ENCODE measurements at places on chromosomes 7 and 10. TPM values are rescaled to one million over a fixed set of nuclear protein-coding genes. Genes with fewer than 3 reads are reported as not detected.
A peak's percentile ranks its signal among the peaks of the same experiment; 100 is the strongest.

- peaks cover 9% of the 10 kb centered on the region for H3K4me1 ChIP-seq
- H3K27me3 ChIP-seq: no peaks in the 10 kb centered on the region
- H3K27ac ChIP-seq: no peak overlapping the region
- no peak overlapping the region for H3K4me3 ChIP-seq
- no peaks in the 10 kb centered on the region for H3K36me3 ChIP-seq
- DNase-seq: no peak
These were observed 814 bp upstream of the GPAM start for GRCh38 chr10:112184379-112184778.

DNA sequence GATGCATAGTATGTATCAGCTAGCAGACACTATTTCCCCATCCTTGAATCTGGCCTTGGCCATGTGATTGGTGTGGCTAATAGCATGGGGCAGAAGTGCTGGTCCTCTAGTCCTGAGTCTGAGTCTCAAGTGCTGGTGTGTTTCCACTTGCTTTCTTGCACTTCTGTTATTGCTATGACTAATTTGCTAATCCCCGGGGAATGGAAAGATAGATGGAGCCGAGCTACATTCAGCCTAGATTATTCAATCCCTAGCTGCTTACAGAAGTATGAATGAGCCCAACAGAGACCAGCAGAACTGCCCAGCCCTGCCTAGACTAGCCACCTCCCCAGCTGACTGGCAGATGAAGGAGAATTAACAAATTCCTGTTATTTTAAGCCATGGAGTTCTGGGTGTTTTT, 53.2 kb upstream of the SYPL1 start:
- no peaks in the 10 kb centered on the region for H3K4me1 ChIP-seq
- no peak overlapping the region for H3K27ac ChIP-seq
- no peak for DNase-seq
- no peak overlapping the region for H3K4me3 ChIP-seq

GRCh38 chr10:131788386-131788785, 112.4 kb upstream of the PPP2R2D start:
- no peaks in the 10 kb centered on the region for H3K4me1 ChIP-seq
- no peak overlapping the region for H3K4me3 ChIP-seq
- no peaks in the 10 kb centered on the region for H3K36me3 ChIP-seq
- no peak overlapping the region for H3K27ac ChIP-seq
- no peak for DNase-seq
- no peaks in the 10 kb centered on the region for H3K27me3 ChIP-seq

DNA sequence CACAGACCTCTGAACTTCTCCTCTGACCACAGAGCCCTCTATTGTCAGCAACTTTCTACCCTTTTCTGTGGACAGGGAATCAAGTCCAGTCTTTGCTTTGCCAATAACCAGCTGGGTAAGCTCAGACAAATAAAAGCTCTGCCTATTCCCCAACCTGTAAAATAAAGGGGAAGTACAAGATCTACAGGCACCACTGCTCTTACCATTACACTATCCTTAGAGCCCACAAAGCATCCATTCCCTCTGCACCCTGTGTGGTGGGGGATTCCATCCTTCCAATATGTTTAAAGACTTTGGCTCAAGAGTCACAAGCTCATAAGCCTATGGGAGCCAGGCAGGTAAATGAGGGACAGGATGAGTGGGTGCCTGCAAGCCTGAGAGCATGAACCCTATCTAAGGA, 88.2 kb downstream of the PARD3 start:
- no peaks in the 10 kb centered on the region for H3K36me3 ChIP-seq

- no peak for DNase-seq
- peaks cover 8% of the 10 kb centered on the region for H3K4me1 ChIP-seq
- H3K4me3 ChIP-seq: no peak overlapping the region
- no peaks in the 10 kb centered on the region for H3K27me3 ChIP-seq
- H3K36me3 ChIP-seq: peaks cover 21% of the 10 kb centered on the region
These were observed 210.2 kb downstream of the MLLT10 start for GRCh38 chr10:21744223-21744622.

DNA sequence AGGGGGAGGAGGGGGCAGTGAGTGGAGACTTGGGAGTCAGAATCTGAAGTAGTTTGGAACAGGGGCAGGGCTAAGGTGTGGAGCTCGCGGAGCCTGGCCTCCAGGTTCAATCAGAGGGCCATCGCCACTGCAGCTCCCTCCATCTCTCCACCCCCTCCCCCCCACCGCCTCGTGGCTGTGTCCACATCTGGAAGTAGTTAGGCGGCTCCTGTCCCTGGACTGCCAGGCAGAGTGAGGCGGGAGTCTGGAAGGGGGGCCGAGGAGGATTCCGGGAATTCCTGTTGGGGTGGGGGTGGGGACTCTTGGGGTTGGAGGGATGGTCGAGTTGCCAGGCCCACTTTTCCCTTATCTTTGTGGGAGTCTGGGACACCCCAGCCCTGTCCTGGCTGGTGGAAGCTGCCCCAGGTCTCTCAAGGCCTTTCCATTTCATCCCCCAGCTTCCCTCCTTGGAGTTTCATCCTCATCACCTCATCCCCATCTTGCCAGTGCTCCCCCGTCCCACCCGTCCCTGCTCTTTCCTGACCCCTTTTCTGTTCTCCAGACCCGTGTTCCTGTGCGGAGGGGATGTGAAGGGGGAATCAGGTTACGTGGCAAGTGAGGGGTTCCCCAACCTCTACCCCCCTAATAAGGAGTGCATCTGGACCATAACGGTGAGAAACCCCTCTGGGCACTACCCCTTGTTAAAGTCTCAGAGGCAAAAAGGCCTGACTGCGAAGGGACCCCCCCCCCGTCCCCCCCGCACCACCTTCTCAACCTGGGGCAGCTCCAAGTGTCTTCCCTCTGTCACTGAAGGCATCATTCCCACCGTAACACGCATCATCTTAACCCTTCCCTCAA, 944 bp downstream of the PCOLCE start:
- DNase-seq: no peak
- H3K36me3 ChIP-seq: no peaks in the 10 kb centered on the region
- H3K27ac ChIP-seq: peak overlapping the region; percentile 26
- peaks cover 27% of the 10 kb centered on the region for H3K27me3 ChIP-seq
- peak overlapping the region; percentile 54 for H3K4me3 ChIP-seq
- peaks cover 31% of the 10 kb centered on the region for H3K4me1 ChIP-seq

DNA sequence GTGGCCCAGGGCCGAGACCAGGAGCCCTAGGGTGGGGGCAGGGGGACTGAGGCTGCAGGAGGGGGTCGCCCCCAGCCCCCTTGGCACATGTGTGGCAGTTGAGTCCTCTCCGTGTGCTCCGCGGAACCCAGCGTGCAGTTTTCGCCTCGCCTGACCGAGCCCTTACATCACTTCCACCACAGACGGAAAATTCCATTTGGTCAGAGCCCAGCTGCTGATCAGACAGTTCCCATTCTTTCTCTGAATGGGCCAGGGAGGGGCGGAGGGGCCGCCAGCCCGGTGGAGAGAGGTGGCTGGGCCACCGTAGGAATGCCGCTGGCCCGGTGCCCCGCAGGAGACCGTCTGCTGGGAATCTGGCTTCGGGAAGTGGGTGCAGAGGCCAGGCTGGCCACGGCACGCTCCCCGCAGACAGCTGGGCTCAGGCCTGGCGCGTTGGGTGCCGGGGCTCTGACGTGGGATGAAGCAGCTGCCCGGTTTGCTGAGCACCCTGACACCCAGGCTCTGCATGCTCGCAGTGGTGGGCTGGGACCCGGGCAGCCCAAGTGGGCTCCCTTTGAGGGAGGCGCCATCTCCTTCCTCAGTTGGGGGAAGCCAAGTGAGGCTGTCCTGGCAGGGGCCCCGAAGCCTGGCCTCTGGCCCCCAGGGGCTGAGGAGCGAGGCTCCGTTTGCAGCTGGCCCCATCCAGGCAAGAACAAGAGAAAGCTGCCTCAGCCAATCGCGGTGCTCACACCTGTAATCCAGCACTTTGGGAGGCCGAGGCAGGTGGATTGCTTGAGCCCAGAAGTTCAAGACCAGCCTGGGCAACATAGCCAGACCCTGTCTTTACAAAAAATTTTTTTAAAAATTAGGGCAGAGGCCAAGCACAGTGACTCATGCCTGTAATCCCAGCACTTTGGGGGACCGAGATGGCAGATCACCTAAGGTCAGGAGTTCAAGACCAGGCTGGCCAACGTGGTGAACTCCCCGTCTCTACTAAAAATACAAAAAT, 9.9 kb downstream of the TTYH3 start:
- no peaks in the 10 kb centered on the region for H3K36me3 ChIP-seq
- DNase-seq: no peak
- peak overlapping the region; percentile 70 for H3K27ac ChIP-seq
- H3K4me1 ChIP-seq: peaks cover 62% of the 10 kb centered on the region

DNA sequence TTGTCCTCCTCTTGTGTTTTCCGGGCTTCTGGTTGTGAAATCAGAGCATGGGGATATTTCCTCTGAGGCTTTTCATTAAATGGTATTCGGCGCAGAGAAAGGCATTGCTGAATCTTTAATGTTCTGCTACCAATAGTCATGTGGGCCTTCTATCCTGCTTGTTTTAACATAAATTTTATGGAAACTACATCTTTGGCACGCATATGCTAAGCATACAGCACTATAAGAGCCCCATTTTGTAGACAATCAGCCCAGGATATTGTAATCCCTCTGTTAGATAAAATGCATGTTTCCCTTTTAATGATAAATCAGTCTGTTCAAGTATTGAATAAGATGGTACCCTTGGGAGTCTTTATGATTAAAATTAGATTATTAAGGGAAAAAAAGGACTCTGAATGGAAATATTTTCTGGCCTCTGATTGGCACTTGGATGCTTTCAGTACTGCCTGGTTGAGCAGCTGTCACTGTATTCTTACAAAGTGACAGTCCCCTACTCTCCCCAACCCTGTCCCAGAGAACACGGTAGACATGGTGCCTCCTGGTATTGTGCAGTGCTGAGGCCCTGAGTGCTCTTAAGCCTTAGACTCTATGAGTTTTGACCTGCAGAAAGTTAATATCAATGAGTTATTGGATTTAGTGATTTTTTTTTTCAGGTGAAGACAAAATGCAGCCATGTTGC, 256.3 kb downstream of the POU6F2 start:
- H3K27ac ChIP-seq: no peak overlapping the region
- H3K4me1 ChIP-seq: no peaks in the 10 kb centered on the region
- no peaks in the 10 kb centered on the region for H3K27me3 ChIP-seq
- no peak for DNase-seq
- H3K36me3 ChIP-seq: no peaks in the 10 kb centered on the region
- no peak overlapping the region for H3K4me3 ChIP-seq

- no peaks in the 10 kb centered on the region for H3K4me1 ChIP-seq
- H3K4me3 ChIP-seq: no peak overlapping the region
- no peaks in the 10 kb centered on the region for H3K36me3 ChIP-seq
- no peak for DNase-seq
These were observed 675.6 kb downstream of the MAGI2 start for GRCh38 chr7:78777829-78778228.

DNA sequence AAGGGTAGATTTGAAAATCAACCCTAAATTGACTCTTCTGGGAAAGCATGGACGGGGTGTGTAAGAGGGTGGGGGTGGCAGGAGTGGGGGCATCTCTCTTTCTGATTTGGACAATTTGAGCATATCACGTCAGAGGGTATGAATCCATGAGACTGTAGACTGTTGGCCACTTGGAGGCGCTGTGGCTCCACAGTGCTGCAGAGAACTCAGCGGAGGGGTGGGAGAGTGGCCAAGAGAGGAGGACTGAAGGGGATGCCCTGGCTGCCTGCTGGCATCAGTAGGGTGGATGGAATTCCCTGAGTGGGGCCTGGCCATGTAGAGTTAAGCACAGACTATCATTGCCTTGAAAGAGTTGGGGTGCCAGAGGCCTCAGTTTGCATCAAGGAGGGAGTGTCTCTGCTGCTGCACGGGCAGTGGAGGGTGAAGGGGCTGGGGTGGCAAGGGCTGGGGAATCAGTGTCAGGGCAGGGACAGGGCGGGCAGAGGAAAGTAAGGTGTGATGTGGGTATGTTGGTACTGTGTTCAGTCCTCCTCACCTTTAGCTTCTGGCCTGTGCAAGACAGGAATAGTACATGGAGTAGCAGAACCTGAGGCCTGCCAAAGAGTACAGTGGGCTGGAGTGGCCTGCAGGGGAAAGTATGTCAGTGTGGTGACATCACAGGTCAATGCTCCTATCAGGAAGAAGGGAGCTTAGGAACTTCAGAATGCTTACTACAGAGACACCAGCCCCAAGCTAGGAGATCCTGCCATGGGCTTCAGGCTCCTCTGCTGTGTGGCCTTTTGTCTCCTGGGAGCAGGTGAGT, 133.5 kb upstream of the PRSS58 start:
- H3K4me1 ChIP-seq: peaks cover 74% of the 10 kb centered on the region
- peak; percentile 78 for DNase-seq
- H3K36me3 ChIP-seq: no peaks in the 10 kb centered on the region
- no peaks in the 10 kb centered on the region for H3K27me3 ChIP-seq
- peak overlapping the region; percentile 19 for H3K4me3 ChIP-seq

DNA sequence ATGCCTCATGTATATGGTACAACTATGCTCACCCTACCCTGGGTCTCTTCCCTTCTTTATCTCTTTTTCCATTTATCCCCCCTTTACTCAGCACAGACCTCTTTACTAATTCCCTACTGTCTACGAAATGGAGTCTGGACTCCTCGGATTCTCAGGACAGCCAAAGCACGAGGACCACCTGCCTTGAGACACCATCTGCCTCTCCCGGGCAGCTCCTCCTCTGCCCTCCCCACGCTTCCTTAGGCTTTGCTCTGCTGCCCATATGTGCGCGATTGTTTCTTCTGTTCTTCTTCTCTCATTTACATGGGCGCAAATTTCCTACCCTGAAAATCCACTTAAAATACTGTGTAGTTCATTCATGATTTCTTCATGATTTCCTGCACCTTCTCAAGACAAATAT, 62.7 kb upstream of the STK17A start:
- no peaks in the 10 kb centered on the region for H3K4me1 ChIP-seq
- H3K27me3 ChIP-seq: peaks cover 2% of the 10 kb centered on the region
- H3K36me3 ChIP-seq: no peaks in the 10 kb centered on the region
- DNase-seq: no peak
- H3K4me3 ChIP-seq: no peak overlapping the region
- no peak overlapping the region for H3K27ac ChIP-seq

DNA sequence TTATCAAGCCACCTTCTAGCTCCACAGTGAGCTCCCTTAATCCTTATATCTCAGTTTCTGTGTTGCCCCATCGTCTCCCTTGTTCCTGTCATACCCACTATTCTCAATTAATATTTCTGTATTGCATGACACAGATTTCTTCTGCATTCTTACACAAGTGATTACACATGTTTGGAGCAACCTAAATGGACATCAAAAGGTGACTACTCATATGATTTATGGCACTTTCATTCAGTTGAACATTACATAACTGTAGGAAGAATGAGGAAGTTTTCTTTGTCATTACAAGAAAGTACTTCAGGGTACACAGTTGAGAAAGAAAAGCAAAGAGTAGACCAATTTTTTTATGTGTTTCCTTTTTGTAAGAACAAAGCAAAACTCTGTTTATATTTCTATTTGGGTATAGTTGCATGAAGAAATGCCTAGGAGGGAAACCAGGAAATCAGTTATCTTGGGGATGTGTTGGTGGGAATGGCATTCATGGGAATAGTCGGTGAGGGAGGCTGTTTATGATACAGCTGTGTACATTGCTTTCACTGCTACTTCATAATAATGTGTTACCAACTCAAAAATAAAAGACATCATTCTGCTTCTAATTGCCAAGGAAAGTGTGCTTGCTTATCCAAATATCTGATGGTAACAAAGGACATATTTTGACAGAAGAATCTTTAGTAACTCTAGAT, 23.6 kb upstream of the PRSS37 start:
- H3K4me3 ChIP-seq: no peak overlapping the region
- H3K36me3 ChIP-seq: no peaks in the 10 kb centered on the region
- no peak overlapping the region for H3K27ac ChIP-seq
- no peaks in the 10 kb centered on the region for H3K4me1 ChIP-seq
- no peaks in the 10 kb centered on the region for H3K27me3 ChIP-seq

The AGK gene
- total RNA-seq: 25.6 TPM

The SFRP5 gene
- 2.4 TPM for total RNA-seq

The TNS3 gene
- 5.9 TPM for total RNA-seq

The ABLIM1 gene
- total RNA-seq: 43.3 TPM

The ADAM22 gene
- 4.3 TPM for total RNA-seq

The TMEM176A gene
- total RNA-seq: 11.0 TPM

The KCNMA1 gene
- 1.9 TPM for total RNA-seq

The NPSR1 gene
- 0.05 TPM for total RNA-seq

The EPDR1 gene
- total RNA-seq: 10.7 TPM

The ACSL5 gene
- 13.0 TPM for total RNA-seq

Measured in thymus (tissue), 14 donors.